Stimulated activated CD4-positive, alpha-beta T cell treated with anti-CD3 and anti-CD28 coated beads, TNF-alpha, amount 100 ng/mL, for 48 hours (primary cell): ENCODE measurements at places on chromosomes 1 and 21.

DNA sequence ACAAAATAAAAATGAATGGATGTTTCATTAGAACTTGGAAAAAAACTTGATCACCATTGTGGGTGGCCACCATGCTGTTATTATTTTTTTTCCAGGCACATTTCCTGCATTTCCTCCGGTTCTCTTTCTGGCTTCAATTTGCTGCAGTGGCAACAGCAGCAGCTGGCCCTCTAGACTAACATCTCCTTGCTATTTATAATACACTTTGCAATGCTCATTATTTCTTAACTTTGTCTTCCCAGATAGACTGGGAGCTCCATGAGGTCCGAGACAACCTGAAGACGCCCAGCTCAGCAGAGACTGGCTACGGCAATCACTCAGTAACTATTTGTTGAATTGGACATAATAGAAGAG, 53.4 kb upstream of the ATP5PO start:
- DNase-seq = no peak

DNA sequence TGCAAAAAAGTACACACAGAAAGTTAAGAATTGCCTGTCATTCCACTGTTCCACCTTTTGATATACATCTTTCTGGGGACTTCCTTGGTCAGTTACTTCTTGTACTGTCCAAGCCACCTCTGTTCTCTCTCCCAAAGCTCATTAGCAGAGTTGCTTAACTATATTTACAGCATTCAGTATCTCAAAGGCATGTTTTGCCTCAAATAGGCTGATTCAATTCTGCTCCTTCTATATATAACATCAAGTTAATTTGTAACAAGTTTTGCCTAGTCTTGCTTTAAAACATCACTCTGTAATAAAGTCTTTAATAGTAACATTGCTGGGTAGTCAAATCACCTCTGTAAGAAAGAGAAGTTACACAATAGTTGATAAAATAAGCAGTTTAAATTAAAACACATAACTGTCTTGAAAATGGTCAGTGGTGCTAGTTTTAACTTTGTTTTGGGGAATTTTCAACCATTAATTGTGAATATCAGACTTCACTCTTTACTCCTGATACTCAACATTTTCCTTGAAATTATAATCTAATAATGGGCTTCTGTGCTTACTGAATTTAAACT, 35.7 kb downstream of the EDARADD start:
- no peak for DNase-seq

- no peak for DNase-seq
Measured at GRCh38 chr1:147245129-147245528, 2.6 kb downstream of the CHD1L start.

GRCh38 chr1:165616054-165616612, 14.9 kb upstream of the MGST3 start:
- no peak for DNase-seq

DNA sequence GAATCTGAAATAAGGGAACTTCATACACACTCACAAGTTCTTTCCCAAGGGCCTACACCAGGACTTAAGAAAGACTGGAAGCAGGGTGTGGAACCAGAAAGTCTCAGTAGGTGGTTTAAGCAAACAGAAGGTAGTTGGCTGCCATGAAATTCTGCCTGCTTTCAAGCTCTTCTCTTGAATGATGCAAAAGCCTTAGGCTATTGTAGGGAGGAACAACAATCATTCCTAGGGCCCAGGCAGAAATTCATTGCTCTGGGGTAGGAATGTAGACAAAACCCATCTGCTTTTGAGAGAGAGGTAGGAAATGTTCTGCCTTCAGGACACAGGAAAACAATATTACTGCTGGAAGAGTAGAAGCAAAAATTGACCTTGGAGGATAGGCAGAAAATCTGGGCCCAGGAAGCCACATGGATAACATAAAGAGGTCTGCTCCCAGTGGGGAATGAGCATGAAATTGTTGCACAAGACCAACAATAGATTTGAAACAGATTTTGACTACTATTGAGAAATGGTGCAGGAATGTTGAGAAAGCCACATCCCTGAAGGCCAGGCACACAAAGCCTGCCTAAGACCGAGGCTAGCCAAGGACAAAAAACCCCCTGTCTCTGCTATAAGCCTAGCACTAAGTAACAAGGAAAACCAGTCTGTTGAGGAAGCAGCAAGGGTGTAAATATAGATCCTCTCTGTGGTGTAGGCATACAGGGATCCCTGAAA, 22.7 kb upstream of the SFT2D2 start:
- no peak for DNase-seq

- DNase-seq = no peak
Measured at GRCh38 chr1:94925561-94926125, 1.3 kb downstream of the CNN3 start.

GRCh38 chr1:108685529-108685928, 6.6 kb upstream of the PRPF38B start:
- no peak for DNase-seq

DNA sequence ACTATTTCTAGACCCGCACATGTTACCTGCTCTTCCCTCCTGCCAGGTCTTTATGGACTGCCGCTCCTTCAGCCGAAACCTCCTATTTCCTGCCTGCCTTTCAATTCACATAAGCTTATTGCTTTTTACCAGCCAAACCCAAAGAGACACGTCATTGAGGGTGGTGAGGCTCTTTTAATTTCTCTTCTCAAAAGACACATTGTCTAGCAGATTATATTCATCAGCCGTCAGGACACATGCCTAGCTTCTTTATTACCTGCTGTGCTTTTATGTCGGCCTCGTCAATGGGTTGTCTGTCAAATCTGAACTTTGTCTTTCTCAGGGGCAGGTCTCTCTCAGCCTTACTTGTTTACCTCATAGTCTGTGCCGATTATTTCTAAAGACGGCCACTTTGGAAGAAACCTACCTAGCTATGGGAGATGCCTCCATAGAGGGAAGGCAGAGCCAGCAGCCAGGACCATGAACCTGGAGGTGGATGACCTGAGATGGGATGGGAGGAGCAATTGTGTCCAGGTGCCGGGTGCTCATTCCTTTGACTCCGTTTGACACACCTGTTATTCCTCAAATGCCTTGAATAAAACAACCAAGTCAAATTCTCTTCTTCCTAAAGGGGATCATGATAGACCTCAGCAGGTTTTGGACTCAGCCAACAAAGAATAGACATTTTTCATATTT, 42.0 kb downstream of the ZBTB18 start:
- DNase-seq = no peak

GRCh38 chr1:146035048-146035423, 13.5 kb upstream of the HJV start:
- no peak for DNase-seq

DNA sequence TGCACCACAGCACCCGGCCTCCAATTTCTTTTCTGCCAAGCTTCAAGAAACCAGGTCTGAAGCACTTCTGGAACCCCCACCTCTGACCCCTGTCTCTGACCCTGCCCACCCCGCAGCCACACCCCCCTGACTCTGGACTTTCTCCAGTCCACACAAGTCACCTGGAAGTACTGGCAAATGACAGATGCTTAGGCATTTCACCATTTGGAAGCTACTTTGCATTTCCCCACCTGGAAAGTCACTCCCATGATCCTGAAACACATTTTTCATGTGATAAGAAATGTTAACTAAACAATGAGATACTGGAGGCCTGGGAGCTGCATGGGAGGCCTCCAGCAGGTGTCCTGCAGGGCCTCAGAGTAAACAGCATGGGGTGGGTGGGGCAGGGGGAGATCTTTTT, 45.7 kb downstream of the NTPCR start:
- DNase-seq = no peak

DNA sequence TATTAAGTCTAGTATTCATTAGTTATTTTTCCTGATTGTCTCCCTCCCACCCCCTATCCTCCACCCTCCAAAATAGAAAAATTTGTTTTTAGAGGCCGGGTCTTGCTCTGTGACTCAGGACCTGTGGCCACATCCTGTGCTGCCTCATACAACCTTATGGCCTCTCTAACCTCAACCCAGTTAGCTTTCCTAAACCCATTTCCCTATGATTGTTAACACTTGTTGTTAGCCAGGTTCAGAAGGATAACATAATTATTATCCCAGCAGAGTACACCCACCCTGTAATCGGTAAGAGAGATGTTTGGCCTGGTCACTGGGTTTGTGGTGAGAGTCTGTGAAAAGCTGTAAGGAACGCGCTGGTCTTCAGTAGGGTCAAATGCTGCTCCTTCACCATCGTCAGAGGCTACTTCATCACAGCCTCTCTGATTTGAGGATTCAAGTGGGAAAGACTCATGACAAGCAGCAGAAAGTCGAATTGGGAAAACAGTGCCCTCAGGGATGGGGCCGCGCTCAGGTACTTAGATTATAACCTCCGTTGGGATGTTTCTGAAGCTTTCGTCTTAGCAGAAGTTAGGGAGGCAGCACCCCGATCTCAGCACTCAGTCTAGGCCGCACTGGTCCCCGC, 35.9 kb upstream of the HMGN1 start:
- no peak for DNase-seq

DNA sequence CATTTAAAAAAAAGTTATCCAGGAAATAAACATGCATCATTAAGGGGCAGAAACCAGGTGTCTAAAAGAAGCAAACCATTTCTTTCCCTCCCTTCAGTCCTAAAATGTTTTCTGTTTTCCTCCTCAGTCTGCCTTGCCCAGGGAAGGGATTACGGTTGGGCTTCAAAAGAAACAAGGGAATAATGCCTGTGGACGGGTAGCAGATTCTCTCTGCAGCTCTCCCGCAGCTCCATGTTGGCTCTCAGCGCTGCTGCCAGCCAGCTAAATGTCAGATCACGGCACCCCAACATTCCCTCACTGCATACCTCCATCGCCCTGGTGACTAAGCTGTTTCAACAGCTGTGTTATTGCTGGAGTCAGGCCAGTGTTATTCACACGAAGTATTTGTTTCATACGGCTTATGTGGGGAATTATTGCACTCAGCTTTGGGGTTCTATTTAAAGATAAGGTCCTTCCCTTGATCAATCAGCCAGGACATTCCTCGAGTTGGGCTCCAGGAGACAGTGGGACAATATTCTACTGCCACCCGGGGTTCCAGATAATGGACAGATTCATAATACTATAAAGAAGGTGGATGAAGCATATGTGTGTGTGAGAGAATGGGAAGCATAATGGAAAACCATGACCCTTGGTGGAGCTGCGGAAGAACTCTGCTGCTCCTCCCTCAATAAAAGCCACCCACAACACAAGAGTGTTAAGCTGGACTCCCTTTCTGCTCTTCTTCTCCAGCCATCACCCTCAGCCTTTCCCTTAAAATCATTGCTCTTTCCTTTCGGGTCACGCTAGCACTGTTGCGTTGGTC, 58.2 kb downstream of the WLS start:
- DNase-seq = no peak

DNA sequence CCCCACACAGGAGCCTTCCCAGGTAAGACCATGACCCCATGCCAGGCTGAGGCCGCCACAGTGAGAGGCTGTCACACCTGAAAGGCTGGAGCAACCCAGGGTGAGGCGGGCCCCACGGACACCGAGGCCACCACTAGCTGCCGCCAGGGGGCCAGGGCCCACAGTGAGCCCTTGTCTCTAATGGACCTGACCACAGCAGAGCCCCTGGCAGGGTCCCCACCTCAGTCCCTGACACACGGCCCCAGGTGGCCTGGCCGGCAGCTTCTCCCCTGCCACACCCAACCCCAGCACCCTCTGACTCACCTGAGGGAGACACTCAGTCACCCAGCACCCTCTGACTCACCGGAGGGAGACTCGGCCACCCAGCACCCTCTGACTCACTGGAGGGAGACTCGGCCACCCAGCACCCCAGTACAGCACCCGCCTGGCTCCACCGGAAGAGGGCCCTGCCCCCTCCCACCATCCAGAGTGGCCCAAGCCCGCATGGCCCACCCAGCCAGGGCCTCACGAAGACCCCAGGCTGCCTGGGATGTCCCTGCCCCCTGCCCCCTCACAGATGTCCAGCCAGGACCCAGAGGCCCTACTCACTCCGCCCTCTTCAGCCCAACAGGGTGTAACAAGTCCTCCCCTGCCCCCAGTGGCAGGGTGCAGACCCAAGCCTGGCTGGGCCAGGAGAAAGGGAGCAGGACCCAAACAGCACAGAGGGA, 4.4 kb downstream of the DVL1 start:
- DNase-seq = peak; percentile 39

GRCh38 chr1:202810615-202811295, at the start of gene PCAT6:
PCAT6 (plus strand) TSS chr1:202810954.
- DNase-seq = peak; percentile 88

- DNase-seq = peak; percentile 18
Measured at GRCh38 chr1:111476761-111477309, 3.1 kb downstream of the C1orf162 start.

DNA sequence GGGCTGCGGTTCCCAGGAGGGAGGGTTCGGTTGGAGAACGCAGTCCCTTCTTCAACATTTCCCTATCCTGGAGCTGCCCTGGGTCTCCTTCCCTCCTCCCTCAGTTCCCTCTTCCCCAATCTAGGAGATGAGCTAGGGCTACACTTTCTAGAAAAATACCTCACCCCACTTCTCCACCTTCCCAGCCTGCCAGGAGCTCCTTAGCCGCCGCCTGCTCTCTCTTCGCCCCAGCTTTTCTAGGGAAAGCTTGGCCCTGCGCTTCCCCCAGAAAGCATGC, 488 bp upstream of the ADAMTS1 start:
- no peak for DNase-seq

GRCh38 chr21:25281134-25281533, 326.1 kb downstream of the MRPL39 start:
- DNase-seq = no peak

GRCh38 chr1:16043521-16043920, at the start of gene CLCNKB:
CLCNKB (plus strand) TSS chr1:16043782; CDS start chr1:16044493, 711 bp downstream.
- DNase-seq = no peak

DNA sequence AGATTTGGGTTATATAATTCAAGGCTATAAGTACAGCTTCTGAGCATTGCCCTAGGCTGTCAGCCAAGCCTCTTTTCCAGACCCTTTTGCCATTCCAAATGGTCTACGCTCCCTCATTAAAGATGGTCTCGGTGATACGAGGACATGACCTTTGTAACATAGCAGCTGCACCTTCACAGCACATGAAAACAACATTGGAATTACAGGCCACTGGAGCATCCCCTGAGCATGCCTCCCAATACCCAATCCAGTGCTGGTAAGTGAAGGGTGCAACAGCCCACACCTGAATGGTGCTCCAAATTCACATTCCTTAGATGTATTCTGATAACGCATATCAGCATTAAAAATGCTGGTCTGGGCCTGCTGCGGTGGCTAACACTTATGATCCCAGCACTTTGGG, 20.1 kb upstream of the PTPRF start:
- no peak for DNase-seq

- DNase-seq = no peak
Measured at GRCh38 chr1:193417403-193417802, 231.0 kb upstream of the B3GALT2 start.

DNA sequence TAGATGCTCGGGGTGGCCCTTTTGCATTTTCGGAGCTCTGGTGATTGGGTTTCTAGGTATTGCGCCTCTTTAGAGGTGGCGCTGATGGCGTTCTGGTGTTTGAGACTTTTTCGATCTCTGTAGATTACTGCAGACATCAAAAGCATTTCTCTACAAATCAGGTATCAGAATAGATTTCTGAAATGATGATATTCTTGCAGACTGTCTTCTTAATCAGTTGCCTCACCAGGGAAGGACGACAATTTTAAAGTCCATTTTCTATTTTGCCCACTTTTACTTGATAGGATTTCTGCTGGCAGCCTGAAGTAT, 65.2 kb upstream of the VAMP3 start:
- DNase-seq = no peak

- DNase-seq = no peak
Measured at GRCh38 chr1:30681782-30682181, 41.6 kb downstream of the MATN1 start.

GRCh38 chr1:13478692-13479091, 35.1 kb downstream of the LRRC38 start:
- no peak for DNase-seq
